Stimulated activated CD4-positive, alpha-beta T cell treated with anti-CD3 and anti-CD28 coated beads, TNF-alpha, amount 100 ng/mL, for 48 hours (primary cell): ENCODE measurements at places on chromosomes 2 and 18.

DNA sequence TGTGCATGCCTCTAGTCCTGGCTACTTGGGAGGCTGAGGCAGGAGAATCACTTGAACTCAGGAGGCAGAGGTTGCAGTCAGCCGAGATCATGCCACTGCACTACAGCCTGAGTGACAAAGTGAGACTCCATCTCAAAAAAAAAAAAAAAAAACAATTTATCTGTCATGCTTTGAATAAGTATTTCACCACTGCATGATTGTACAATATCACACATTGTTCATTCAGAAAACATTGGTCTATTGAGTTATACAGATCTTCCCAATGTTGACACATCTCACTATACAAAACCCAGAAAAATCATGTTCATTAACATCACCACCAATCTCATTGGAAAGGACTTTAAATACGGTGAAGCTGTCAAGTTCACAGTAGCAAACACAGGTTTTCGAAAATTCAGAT is 46.8 kb upstream of the PPM1B start:
- DNase-seq = no peak

DNA sequence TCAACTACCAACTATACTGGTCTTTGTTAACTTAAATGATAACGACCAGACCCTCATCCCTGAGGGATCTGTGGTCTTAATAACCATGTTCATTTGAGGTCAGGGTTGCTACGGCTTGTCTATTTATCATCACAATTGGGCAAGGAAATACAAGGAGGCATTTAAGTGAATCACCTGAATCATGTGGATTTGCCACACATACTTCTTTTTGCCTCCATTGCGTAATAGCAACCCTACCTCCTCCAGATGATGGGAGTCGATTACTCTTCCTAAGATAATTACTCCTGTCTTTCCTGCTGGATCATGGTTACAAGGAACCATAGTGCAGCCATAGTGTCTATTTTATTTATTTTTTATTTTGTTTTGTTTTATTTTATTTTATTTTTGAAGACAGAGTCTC is 42.2 kb downstream of the TAF4B start:
- no peak for DNase-seq

DNA sequence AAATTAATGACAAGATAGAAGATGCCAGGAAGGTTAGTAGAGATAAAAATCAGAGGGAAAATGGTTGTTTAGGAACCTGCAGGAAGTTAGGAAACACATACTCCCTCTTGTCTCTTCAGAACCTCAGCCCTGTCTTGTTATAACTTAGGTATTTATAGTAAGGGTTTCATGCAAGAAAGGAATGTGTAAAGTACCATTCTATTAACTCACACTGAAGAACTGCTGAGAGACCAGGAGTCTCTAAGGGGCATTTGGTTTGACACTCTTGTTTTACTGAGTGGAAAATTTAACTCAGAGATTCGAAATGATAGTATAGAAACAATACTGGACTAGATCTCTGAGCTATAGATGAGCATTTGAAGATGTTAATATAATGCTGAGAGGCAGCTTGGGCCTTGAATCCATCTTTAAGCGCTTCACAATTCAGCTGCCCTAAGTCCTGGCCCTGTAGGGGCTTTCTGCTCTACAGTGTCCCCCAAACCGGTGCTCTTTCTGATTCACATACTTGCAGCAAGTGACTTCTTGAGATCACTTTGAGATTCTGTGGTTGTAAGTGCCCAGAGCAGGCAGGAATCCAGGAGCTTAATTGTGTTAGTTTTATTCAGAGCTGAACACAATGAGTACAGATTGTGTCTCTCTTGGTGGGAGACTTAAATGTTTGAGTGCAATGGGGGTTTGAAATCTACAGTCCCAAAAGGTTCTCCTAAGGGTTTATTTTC is 235.0 kb upstream of the RGPD4 start:
- no peak for DNase-seq

- DNase-seq = no peak
Observed at GRCh38 chr2:123363826-123364225, 661.3 kb upstream of the CNTNAP5 start.

DNA sequence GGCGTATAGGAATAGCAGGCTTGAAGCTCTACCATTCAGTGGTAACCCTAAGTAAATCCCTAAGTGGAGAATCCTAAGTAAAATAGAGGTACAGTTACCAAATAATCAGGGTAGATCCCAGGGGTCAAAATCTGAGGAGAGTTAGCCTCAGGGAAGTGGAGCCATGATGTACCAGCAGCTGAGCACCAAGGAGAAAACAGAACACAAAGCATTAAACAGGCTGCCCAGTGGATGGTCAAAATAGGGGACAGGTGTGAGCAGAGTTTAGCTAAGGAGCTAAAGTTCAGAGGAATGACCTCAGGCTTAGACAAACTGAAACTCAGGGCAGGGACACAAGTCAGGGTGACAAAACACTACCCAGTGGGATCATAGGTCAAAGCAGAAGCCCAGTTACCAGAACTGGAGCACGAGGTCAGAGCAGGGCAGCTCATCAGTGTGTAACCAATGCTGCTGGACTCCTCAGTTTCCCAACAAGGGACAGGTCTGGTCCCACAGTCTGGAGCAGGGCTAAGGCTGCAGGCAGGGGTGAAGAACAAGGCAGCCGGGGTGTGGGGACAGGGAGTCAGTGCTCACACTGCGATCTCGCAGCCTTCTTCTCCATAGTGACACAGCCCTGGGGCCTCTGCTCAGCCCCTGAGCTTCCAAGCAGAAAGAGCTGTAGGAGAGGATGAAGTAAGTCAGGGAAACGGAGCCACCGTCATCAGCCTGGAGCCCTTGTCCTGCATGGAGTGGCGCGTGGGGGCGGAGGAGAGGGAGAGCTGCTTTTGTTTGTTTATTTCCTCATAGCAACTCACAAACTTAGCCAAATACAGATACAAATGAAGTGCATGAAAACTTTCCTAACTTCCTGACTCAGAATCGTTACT is 264.0 kb downstream of the MREG start:
- no peak for DNase-seq

DNA sequence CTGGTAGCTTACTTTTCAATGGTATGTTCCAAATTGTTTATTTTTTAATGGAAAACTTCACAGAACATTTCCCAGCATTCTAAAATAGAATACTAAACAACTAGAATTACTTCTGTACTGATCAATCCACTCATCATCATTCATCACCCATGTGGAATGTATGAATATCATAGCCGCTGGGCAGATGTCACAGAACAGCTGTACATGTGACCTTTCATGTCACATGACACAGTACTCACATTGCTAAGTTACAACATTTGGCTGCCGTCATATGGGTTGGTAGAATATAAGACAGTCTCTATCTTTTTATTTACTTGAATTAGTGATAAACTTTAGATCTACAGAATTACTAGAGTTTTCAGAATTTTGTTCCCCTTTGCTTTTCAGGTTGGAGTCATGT is 387.6 kb downstream of the ZEB2 start:
- DNase-seq = no peak

- no peak for DNase-seq
Observed at GRCh38 chr2:206176901-206177300, 17.2 kb downstream of the EEF1B2 start.

GRCh38 chr2:135473567-135473966 is 57.5 kb downstream of the ZRANB3 start:
- no peak for DNase-seq

- no peak for DNase-seq
Observed at GRCh38 chr2:172394002-172394401, 33.4 kb upstream of the ITGA6 start.

DNA sequence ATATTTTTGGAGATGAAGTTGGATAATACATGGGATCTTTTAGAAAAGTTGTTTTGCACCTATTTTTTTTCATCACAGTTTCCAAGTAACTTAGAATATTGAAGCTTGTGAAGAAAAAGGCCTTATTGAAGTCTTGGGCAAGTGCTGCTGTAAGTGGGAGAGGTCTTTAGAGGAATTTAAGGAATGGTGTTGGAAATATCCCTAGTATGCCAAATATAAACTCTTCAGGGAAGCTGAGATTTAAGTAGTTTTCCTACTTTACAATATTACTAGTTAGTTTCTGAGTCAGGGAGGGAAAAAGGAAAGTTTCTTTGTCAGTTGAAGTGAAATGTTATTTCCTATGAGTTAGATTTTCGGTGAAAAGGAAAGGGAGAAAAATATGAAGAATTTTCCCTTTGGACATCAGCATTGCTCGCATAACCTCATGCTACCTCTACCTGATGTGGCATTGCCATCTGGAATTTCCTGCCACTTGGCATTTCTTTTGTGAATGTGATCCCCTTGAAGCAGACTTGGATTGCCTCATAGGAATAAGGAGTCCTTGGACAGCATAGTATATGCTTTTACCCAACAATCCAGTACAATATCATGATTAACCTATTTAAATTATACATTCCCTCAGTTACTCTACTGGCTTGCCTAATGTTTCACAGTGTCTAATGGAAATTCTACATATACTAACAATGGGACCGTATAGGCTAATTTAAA is 12.1 kb downstream of the PLEKHH2 start:
- no peak for DNase-seq

DNA sequence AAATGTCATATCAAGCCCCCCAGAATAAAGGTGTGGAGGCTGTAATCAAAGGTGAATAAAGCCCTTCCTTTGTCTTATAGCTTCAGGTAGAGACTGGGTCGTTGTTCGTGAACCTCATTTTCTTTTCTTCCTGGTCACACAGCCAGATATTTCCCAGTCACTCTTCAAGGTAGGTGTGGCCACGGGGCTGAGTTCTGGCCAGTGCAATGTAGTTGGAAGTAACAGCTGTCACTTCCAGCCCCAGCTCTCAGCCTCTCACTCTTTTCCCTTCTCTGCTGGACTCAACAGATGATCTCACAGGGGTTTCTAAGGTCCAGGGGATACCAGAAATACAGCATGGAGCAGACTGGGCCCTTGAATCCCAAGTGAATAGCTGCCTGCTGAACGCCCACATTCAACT is 15.8 kb upstream of the TRPM8 start:
- DNase-seq = no peak

GRCh38 chr18:22563164-22563583 is 145.5 kb upstream of the CTAGE1 start:
- DNase-seq = no peak

DNA sequence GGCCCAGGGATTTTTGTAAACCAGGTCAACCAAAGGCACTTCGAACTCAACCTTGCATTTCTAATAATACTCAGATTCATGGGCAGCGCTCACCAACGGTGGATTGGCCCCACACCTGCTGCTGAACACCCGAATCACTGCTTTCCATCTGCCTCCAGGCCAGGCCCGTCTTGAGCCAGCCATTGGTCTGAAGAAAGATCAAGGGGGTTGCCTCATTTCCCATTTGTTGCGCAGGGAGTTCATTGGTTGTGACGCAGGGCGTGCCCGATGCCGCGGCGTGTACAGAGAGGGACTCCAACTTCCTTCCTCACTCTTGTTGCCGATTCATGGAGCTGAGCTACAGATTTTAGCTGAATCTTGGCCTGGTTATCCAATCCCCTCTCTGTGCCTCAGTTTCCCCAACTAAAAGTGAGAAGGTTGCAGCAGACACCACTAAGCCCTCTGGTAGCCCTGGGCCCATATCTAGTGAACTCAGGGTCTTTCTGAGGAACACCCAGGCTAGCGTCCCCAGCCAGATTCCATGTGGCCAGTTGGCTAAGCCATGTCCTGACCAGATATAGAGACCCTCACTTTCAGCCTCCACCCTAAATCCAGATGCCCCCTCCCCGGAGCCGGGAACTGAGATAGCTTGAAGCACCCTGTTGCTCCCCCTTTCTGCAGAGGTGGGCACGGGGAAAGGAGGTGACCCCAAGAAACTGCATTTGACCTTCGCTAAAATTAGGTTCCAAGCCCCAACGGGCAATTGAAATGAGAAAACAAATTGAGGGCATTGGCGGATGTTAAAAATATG is 60.9 kb upstream of the HPCAL1 start:
- no peak for DNase-seq

DNA sequence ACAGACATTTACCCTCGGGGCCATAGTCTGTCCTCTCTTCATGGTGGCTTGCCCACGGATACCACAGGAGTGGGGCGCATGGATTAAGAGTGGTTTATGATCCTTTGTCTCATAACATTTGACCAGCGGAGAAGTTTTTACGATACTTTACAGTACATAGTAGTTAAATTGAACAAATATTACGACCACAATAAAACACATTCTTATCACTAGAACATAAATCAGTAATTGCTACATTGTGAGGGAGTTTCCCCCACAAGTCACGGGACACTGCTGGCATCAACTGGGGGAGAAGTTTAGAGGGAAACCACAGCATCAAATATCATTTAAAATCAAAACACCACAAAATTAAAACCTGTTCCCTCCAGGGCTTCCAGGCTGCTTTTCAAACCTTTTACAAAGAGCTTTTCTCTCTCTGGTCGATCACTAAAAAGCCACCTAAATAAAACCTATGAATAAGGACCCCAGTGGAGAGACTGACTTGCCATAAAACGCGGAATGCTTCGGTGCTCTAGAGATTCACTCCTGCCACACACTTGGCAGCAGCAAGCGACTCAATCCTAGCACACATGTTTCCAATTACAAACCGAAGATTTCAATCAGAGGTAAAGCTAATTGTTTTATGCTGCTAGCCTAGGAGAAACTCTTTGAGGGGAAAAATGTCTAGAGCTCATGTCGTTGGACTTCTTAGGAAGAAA is 173.7 kb upstream of the HNRNPA3 start:
- no peak for DNase-seq

- no peak for DNase-seq
Observed at GRCh38 chr18:33866386-33866785, 288.4 kb downstream of the ASXL3 start.

- no peak for DNase-seq
Observed at GRCh38 chr2:233807966-233808935, 30.1 kb downstream of the MROH2A start.

DNA sequence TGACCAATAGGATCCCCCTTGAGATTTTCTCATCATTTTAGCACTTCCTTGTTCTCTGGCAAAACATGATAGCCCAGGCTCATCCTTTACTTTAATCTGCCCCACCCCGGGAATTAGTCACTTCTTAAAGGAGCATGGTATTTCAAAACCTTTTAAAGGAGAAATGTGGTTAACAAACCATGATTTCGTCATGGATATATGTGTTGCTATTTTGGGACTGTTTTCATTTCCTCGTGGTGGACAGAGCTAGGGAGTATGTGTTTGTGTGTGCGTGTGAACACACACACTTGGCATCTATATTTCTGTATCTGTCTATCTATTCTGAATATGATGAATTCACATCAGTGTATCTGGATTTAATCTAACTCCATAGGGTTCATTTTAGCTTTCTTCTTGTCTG is 128.1 kb downstream of the BIRC6 start:
- DNase-seq = no peak

- no peak for DNase-seq
Observed at GRCh38 chr2:3197308-3197707, 180.3 kb downstream of the EIPR1 start.

DNA sequence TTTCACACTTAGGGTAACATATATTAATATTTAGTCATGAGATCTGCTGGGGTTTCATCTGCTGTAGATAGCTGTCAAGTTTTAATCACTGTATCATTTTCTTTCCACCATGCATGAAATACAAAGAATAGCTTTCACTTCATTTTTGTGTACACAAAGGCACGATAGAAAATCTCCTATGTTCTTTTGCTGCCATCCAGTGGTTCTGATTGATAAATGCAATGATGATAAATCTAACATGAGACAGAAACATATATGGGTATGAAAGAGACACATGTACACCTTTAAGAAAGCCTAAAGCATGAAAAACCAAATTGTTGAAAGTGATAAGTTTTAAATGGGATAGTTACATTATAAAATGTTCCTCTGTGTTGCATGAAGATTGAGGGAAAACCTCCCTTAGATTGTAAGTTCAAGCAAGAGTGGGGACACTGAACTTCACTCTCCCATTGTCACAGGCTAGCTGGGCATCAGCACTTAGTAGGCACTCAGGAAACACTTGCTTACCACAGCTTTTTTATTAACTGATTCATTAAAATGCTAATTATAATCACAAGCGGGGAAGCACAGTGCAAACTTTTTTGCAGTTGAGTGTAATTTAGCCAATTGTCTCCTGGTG is 31.2 kb downstream of the C1D start:
- no peak for DNase-seq
